ENCODE measurements at places on chromosomes 5 and 9.

GRCh38 chr9:136726631-136727191, 14.3 kb downstream of the DIPK1B start:
- no peak for DNase-seq

DNA sequence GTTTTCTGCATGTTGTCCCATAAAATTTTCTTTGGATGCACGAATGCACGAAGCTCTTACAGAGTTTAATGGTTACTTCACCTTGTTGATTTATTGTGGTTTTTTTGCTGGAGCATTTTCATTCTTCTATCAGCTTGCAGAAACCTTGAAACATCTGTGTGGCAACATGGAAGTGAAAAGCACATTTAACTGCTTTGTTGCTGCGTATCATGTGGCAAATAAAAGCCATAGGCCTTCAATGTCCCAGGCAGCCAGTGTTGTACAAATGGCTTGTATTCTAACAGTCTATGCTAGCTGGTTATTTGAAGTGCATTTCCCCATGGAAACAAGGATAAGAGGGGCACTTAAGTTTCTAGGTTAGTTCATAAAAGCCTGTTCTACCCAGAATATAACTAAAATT, 42.5 kb upstream of the RASGRF2 start:
- peak; percentile 55 for DNase-seq

DNA sequence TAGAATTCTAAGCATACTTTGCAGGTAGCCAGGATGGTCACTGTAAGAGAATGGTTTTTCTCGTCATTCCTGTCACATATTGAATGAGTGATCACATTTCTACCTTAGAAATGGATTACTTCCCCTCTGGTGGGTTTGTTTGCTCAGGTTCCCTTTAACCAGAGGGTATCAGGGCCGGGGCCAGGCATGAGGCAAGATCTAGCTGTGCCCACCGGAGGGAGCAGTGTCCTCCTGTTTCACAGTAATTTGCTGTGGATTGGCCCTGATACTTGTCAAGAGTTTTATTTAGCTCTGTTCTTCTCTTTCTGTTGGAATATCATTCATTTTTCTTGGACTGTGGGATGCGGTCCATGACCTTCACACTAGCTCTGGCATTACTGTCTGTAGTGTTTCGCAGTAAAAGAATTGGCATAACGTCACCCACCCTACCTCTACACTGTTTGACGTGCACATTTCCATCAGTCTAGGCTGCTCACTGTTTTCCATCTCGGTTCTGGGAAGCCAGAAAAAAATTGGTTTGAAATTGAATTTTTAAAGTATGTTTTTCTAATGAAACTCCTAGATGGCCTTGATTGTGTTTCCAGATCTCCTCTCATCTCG, 42.4 kb upstream of the ZBED3 start:
- DNase-seq: no peak

DNA sequence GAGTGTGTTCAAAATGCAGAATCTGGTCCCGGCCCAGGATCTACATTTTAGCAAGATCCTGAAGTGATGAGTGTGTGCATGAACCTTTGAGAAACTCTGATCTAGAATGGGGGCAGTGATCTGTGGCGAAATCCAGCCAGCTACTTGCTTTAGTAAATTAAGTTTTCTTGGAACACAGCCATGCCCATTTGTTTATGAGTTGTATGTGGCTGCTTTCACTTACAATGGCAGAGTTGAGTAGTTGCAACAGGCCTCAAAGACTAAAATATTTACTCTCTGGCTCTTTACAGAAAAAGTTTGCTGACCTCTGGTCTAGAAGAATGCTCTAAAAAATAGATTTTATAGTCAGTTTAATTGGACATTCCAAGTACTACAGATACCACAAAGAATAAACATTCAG, 588.3 kb downstream of the BNC2 start:
- DNase-seq: no peak

DNA sequence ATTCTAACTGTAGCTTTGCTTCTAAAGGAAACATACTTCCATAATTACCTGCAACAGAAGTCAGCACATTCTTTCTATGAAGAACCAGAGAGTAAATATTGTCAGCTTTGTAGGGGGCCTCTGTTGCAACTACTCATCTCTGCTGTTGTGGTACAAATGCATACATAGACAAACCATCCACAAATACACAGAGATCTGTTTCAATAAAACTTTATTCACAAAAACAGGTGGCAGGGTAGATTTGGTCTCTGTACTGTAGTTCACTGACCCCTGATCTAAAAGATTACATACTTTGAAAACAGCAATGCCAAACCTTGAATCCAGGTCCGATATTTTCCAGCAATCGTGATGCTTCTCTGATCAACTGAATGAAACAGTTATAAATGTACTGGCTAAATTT, 44.9 kb upstream of the RETREG1 start:
- no peak for DNase-seq

DNA sequence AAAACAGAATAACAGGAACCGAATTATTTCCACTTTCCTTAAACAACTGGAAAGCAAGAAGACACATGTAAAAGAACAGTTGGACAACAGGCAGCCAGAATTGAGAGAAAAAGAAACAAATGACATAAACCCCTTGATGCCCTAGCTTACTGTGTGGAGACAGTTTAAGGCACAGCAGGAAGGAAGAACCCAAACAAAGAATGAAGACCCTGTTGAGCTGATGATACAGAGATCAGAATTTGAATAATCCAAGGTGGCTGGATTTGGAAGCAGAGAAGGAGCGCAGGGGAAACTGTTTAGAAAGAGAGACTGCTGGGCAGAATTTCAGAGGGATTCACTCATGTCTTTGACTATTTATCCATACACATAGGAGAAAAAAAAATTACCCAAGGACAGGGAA, 316.3 kb upstream of the POU5F2 start:
- DNase-seq: no peak

- DNase-seq: no peak
These were observed 5.5 kb downstream of the MYORG start for GRCh38 chr9:34370970-34371880.

GRCh38 chr9:22114956-22115355, 105.9 kb upstream of the CDKN2B start:
- DNase-seq: no peak

- DNase-seq: no peak
These were observed 29.0 kb upstream of the FAM174A start for GRCh38 chr5:100505984-100506670.

DNA sequence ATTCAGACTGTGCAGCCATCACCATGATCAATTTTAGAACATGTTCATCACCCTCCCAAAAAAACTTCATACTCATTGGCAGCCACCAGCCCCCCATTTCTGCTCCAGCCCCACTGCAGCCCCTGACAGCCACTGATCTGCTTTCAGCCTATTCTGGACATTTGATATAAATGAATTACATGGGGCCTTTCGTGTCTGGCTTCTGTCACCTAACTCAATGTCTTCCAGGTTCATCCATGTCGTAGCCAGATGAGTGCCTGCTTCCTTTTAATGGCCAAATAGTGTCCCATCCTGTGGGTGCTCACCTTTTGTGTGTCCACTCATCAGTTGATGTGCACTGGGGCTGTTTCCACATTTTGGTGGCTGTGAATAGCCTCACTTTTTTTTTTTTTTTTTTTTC, 63.5 kb downstream of the HMCN2 start:
- DNase-seq: no peak

GRCh38 chr9:110828264-110828663, 159.7 kb downstream of the MUSK start:
- DNase-seq: no peak

DNA sequence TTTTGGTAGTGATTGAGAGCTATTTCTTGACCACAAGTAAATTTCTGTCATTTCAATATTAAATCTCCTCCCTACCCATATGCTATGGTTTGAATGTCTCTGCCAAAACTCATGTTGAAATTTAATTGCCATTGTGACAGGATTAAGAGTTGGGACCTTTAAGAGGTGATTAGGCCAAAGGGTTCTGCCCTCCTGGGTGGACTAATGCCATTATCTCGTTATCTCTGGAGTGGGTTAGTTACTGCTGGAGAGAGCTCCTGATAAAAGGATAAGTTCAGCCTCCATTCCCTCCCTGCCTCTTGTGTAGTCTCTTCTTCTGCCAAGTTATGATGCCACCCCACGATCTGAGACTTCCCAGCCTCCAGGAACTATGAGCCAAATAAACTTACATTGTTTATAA, 3.6 kb upstream of the DRD1 start:
- peak; percentile 25 for DNase-seq

- DNase-seq: no peak
These were observed 69.4 kb downstream of the TRPC7 start for GRCh38 chr5:136295914-136296313.

DNA sequence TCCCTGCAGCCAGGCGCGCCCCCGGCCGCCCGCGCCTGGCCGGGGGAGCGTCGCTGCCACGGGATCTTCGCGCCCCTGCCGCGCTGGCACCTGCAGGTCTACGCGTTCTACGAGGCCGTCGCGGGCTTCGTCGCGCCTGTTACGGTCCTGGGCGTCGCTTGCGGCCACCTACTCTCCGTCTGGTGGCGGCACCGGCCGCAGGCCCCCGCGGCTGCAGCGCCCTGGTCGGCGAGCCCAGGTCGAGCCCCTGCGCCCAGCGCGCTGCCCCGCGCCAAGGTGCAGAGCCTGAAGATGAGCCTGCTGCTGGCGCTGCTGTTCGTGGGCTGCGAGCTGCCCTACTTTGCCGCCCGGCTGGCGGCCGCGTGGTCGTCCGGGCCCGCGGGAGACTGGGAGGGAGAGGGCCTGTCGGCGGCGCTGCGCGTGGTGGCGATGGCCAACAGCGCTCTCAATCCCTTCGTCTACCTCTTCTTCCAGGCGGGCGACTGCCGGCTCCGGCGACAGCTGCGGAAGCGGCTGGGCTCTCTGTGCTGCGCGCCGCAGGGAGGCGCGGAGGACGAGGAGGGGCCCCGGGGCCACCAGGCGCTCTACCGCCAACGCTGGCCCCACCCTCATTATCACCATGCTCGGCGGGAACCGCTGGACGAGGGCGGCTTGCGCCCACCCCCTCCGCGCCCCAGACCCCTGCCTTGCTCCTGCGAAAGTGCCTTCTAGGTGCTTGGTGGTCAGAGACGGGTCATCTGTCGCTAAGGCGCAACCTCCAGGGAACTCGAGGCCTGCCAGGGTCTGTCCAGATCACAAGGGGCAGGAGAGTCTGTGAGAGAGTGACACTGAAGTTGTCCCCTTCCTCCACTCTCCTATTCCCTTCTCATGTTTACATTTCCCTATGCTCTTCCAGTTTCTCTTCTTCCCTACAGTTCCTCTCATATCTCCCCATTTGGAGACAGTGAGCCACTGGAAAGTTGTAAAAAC, 1.3 kb downstream of the GPR150 start:
- DNase-seq: peak; percentile 79

DNA sequence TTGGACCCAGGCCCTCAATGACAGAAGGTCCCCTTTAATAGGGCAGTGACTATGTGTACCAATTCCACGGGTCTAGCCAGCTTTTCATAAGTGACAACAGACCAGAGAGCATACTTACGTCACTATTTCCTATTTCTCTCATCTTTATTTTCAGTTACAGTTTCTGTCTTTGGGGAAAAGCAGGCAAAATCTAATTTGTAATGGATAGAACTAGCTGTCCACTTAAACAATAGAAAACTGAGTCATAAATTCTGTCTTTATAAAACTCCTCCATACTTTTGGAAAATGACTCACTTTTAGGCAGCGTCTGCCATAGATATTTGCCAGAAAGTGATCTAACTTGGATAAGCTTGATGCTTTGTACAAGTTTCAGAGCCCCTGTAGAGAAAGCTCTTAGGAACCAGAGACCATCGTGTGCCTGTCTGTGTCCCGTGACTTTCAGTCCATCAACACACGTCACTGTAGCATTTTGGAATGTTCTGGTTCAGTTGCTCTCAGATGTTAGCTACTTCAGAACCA, 101.9 kb downstream of the F2RL2 start:
- DNase-seq: no peak

DNA sequence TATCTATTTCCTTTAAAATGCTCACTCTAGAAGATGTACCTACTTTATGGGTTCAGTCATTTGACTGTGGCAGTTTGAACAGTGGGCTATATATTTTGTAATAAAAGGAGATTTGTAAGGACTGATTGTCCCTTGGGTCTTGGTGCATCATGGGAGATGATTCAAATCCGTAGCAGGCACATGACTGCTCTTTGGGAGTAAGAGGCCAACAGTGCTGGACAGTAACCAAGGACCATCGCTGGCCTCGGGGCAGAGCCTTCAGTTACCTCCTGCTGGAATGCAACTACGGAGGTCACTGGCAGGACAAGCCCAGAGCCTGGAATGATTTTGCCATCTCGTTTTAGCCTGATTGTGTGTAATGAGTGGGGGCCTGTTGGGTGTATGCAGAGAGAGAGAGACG, 7.0 kb upstream of the MAMDC2 start:
- no peak for DNase-seq

DNA sequence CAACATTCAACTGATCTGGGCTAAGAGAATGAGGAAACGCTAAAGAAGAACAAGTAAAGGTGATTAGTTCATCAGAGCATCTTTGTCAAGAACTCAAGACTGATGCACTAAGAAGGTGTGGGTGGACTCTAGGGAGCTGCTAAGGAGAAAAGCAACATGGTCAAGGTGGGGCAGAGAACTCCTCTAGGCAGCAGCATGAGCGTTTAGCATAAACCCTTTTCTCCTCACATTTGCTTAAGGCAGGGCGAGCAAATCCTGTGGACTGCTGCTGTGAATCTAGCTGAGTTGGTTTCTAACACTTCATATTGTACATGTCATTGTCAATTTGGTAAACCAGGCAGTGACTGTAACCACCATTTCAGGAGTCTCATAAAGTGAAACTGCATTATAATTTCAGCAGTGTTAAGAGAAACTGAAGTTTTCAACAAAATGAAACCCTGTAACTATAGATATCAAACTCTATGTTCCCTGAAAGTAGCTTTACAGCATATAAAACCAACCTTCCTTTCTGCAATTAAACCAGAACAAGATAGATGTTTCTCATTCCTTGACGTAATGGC, 45.9 kb upstream of the MAN2A1 start:
- DNase-seq: no peak

GRCh38 chr5:75044406-75044805, 8.0 kb downstream of the GCNT4 start:
- DNase-seq: no peak

DNA sequence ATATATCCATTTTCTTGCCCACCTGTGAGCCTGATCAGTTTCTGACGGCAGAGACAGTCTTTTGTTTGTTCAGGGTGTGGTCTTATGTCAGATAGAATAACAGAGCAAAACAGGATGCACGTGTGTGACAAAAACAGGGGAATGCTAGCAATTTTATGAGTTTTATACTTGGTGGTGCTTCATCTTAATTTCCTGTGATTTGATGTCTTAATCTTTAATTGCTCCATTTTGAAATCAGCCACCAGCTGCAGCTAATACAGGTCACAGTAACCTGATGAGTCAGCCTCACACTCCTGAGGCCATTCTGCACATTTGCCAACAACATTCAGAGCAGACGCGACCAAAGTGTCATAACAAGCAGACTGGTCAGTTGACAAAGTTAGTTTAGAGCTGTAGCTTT, 42.3 kb upstream of the JMY start:
- DNase-seq: no peak

DNA sequence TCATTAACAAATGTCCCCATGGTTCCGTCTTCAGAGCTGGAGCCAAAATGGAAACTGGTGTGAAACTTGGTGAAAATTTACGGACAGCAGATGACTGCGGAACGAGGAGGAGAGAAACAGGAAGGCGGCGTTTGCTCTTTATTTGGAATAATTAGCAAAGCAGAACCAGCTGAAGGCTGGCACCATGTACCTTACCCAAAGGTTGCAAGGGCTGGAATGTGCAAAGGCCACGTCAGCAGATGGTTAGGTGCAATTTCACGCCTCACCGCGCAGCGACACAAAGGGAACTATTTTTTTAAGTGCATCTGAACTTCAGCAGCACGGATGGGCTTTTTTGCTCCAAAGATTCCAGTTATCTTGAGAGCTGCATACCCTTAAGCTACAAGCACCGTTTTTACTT, 127.4 kb downstream of the COL23A1 start:
- no peak for DNase-seq
